ENCODE measurements at places on chromosomes 11 and 22.

DNA sequence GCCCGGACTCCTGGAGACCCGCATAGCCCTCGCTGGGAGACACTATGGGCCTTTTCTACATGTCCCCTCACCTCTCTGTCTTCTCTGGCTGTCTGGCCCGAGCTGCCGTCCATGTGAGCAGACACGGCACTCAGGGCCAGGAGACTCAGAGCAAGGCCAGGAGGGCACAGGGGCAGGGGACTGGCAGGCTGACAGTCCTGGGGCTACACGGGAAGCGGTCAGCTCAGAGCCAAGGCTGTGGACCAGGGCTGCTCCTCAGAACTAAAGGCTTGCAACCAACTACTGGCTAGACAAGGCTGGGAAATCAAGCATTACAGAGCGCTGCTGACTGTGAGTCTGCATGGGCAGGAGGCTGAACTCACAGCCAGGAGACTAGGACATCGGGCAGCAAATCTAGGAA is 56.1 kb upstream of the CDON start:
- no peak for DNase-seq

GRCh38 chr11:12762696-12763324 is 88.6 kb downstream of the TEAD1 start:
- no peak for DNase-seq

DNA sequence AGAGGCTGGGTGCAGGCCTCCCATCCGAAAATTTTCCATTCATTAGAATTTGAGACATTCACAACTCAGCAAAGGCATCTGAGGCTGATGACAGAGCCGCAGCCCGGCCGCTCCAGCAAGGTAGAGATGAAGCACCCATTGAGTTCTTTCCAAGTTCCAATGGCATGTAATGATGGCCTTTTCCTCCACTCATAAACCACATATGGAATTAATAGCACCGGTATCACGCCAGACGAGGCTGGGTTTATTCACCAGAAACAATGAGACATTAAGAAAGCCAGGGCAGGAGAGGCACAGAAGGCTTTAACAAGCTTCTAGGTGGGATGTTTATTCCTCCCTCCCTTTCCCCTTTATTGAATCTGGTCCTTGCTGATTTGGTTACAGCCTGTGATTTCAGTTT is 534.4 kb downstream of the MN1 start:
- DNase-seq, result no peak

DNA sequence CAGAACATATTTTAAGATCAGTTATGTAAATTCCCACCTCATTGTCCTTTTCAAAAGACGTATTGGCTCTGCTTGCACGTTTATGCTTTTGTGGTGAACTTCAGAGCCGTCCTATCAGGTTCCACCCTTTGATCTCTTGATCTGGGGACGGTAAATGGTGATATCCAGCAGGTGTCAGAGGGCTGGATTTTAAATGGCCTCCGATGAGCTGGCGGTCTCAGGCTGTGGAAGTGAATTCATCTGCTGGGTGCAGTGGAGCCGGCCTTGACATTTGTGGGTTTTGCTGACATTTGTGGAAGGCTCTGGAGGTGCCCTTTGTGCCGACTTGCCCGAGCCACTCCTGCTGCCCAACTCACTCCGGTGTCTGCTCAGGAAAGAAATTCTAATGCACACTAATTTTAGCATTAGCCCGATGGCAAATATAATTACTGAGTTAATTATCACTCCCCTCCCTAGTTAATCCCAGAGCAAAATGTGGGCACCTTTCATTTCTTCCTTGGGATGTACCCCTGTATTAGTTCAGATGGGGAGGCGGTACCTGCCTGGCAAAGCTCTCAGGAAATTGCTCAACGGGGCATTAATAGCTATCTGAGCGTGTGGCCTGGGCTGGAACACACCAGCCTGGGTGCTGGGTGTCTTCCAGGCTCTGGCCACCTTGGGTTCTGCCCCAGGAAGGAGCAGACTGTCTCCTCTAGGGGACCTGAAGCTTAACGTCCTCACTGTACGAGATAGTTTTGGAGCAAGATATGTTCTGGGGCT is 9.1 kb downstream of the LRP5 start:
- DNase-seq, result no peak

DNA sequence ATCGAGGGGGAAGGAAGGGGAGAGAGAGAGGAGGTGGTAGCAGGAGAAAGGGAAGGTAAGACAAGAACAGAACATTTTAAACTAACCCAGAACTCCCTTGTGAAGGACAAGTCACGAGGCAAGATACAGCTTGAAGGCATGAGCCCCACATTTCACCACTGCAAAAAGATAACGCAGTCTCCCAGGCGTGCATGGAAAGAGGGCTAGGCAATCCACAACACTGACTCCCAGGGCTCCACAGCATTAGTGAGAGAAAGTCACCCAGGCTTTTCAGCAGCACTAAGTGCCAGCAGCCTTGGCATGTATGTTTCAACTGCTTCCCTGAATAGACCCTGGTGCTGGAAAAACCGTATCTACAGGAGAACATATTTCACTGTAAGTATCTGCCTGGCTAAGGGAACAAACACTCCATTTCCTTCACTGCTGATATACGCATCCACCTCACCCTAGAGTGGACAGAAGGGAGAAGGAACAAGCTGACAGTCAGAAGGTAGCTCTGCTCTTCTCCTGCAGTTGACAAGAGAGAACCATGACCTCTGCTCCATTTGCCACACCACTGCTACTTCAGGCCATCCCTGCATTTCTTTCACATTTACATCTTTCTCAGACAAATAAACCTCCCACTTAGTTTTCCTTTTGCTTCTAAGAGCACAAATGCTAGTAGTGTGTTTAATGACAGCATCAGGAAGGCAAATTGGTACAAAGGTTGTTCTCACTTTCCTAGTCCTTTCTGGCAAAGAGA is 87.9 kb downstream of the AMBRA1 start:
- no peak for DNase-seq

DNA sequence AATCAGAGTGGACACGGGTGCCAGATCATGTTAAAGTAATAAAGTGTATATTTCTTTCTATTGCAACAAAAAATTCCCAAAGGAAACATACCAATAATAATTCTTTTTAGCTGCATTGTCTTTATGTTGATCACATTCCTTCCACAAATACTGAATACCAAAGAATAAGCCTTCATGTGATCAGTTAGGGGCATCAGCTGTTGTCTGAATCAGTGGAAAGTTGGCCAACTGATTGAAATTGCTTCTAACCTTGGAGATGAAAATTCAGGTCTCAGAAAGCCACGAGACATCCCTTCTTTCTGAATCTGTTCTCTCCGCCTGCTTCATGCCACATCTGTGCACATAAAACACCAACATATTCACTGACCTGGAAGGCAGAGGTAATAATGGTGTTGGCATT is 785.2 kb downstream of the KCNA4 start:
- DNase-seq, result no peak

DNA sequence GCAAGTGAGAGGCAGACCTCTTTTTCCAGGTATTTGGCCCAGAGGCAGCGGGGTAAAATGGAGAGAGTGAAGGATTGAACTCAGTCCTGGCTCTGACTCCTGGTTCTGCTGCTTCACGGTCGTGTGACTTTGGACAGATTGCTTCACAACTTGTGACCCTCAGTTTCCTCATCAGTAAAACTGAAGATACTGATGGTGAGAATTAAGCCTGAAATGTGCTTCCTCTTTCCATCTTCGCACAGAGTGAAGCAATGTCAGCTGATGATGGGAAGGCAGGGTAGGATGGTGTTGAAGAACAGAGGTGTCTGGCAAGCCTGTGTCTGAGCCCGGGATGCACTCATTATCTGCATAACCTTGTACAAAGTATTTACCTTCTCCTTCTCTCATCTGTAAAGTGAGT is 59.0 kb downstream of the UBASH3B start:
- no peak for DNase-seq

- no peak for DNase-seq
These were observed 119.0 kb downstream of the LDLRAD3 start for GRCh38 chr11:36062796-36063365.

GRCh38 chr22:32760815-32761214 is 40.7 kb upstream of the TIMP3 start:
- no peak for DNase-seq

GRCh38 chr22:40409613-40410113 is 39.3 kb downstream of the SGSM3 start:
- no peak for DNase-seq

- no peak for DNase-seq
These were observed 57.6 kb downstream of the KCNJ4 start for GRCh38 chr22:38397189-38398085.

DNA sequence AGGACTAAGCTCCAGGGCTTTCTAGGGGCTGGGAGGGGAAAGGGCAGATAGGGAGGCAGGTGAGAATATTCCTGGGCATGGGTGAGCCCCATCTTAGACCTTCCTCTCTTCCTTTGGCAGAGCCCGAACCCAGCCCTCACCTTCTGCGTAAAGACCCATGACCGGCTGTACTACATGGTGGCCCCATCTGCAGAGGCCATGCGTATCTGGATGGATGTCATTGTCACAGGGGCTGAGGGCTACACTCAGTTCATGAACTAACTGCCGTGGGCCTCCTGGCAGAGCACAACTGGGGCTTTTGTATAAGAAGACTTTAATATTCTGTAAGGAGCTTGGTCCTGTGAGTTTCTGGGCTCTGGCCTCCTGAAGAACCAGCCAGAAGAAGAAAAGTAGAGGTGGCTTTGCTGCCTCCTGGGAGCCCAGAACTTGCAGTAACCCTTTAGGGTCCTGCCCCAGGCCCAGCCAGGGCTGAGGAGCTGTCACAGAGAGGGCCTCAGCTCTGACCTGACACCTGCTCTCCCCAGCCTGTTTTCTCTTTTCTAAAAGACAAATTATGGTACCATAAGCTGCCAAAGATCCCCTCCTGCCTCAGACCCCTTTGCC is 22.8 kb downstream of the TREH start:
- no peak for DNase-seq

- no peak for DNase-seq
These were observed 40.6 kb downstream of the RSF1 start for GRCh38 chr11:77779935-77780334.

GRCh38 chr11:34331329-34331728 is 26.5 kb downstream of the ABTB2 start:
- DNase-seq, result no peak

GRCh38 chr11:36139767-36140166 is 149.5 kb downstream of the COMMD9 start:
- DNase-seq, result no peak

DNA sequence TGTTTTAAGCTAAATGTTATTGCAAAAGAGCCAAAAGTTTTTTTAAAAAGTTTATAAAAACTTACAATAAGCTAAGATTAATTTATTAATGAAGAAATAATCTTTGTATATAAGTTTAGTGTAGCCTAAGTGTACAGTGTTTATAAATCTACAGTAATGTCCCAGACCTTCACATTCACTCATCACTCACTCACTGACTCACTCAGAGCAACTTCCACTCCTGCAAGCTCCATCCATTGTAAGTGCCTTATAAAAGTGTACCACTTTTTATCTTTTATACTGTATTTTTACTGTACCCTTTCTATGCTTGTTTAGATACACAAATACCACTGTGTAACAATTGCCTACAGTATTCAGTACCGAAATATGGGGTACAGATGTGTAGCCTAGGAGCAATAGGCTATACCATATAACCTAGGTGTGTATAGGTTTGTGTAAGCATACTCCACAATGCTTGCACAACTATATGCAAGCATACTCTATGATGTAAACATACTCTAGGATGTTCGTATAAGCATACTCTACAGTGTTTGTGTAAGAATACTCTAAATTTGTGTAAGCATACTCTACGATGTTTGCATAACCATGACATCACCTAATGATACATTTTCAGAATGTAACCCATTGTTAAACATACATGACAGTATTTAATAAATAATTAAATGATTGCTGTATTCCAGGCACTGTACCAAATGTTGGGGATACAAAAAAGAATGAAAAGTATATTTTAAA is 953.0 kb downstream of the KCNA4 start:
- no peak for DNase-seq

DNA sequence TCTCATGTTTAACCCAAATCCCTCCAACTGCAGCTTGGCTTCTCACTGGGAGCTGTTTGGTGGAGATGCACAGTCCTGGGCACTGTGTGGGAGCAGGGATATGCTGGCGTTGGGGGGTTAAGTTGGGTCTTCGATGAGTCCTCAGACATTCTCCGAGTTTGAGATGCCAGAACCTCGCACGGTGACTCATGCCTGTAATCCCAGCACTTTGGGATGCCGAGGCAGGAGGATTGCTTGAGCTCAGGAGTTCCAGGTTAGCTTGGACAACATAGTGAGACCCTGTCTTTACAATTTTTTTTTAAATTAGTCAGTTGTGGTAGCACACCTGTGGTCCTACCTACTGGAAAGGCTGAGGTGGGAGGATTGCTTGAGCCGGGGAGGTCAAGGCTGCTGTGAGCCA is 20.7 kb downstream of the POU2F3 start:
- DNase-seq, result no peak

DNA sequence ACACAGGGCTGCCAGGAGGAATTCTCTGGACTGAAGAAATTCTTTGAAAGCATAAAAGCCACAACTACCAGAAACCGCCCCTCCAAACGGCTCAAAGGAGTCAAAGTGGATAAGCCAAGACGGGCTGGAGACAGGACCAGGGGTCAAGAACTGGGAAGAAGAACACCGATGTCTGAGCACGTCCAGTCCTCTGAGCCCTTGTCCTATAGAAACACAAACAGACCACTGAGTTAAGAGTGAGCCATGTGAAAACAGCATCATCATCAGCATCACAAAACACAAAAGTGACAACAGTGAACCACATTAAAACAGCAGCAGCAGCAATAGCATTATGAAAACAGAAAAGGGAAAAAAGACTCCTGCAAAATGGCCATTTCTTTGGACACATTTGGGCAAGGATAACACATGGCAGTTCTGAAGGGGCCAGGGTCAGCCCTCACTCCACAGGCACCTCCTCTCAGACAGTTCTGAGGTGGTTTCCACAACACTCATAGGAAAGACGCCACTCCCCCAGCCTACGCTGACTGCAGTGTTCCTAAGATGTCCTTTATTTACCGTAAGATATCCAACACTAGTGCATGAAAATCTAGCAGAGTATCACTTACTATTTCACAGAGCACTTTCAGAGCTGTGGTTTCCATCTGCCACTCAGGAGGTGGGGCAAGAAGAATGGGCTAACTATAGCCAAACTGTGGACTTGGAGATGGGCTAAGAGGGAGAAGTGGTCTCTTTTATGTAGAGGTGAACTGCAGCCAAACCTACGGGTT is 28.6 kb upstream of the YPEL1 start:
- DNase-seq, result no peak

GRCh38 chr11:46642627-46643335 is 25.4 kb downstream of the ATG13 start:
- no peak for DNase-seq

GRCh38 chr22:39910876-39911613 is 10.2 kb downstream of the GRAP2 start:
- DNase-seq, result no peak

GRCh38 chr22:30824096-30824495 is 129.4 kb downstream of the OSBP2 start:
- no peak for DNase-seq

- no peak for DNase-seq
These were observed 25.8 kb downstream of the CDPF1 start for GRCh38 chr22:46224044-46224897.

- DNase-seq, result no peak
These were observed 262.3 kb downstream of the SOX6 start for GRCh38 chr11:16093889-16094653.

- no peak for DNase-seq
These were observed 1080.2 kb downstream of the OPCML start for GRCh38 chr11:132451942-132452601.

- no peak for DNase-seq
These were observed 61.1 kb downstream of the GGTLC2 start for GRCh38 chr22:22705328-22706100.

Measured in stimulated activated CD8-positive, alpha-beta memory T cell treated with anti-CD3 and anti-CD28 coated beads, Interleukin-2, amount 100 ng/mL, for 48 hours (primary cell).